ENCODE measurements at places on chromosomes 3 and 15. TPM values are rescaled to one million over a fixed set of nuclear protein-coding genes. Genes with fewer than 3 reads are reported as not detected.

DNAH12 gene
- total RNA-seq, result not detected

BNC1 gene
- total RNA-seq, result 0.59 TPM

TGM5 gene
- total RNA-seq, result not detected

EBLN2 gene
- total RNA-seq, result 4.7 TPM

ZCWPW2 gene
- total RNA-seq, result 1.5 TPM

CFAP20DC gene
- total RNA-seq, result not detected

CCR4 gene
- total RNA-seq, result 0.35 TPM

ZIC4 gene
- not detected for total RNA-seq

DTX3L gene
- 20.5 TPM for total RNA-seq

MITF gene
- total RNA-seq, result 65.3 TPM

FSIP1 gene
- 0.77 TPM for total RNA-seq

MFN1 gene
- 59.9 TPM for total RNA-seq

NOX5 gene
- total RNA-seq, result 0.21 TPM

GOLGA6L10 gene
- under 0.01 TPM for total RNA-seq

ANKDD1A gene
- total RNA-seq, result 18.0 TPM

Data from uterus (tissue), 4 donors.